ENCODE measurements at places on chromosomes 11 and 22.
A peak's percentile ranks its signal among the peaks of the same experiment; 100 is the strongest.

- no peak for DNase-seq
Observed at GRCh38 chr11:121589946-121590537, 137.3 kb upstream of the SORL1-AS1 start.

- no peak for DNase-seq
Observed at GRCh38 chr11:69087811-69088210, 39.1 kb downstream of the TPCN2 start.

DNA sequence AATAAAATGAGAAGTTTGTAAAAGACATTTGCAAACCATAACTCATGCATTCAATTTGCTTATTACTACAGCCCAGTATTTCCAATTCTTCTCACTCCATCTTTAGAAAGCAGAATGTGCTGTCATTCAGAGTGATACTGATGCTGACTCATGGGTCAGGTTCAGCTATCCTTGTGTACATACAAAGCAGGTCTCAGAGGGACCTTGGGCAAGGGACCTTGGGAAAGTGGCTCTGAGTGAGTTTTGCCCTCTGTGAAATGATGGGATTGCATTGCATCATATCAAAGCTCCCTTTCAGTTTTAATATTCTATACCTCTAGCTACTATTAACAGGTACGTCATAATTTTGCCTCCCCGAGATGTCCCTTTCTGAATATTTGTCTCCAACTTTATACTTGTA is 848.7 kb downstream of the OPCML start:
- DNase-seq: no peak

- DNase-seq: no peak
Observed at GRCh38 chr22:17754233-17754925, 19.9 kb downstream of the BID start.

DNA sequence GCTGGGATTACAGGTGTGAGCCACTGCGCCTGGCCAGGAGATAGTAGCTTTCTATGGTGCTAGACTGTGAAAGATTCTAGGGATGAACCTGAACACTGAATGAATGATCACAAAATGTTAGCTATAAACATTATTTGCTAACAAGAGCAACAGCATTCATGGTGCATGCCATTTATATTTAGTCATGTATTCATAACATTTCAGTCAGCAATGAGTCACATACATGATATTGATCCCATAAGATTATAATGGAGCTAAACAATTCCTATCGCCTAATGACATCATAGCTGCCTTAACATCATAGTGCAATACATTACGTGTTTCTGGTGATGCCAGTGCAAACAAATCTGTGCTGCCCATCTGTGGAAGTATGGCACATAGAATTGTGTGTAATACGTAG is 164.1 kb downstream of the ARHGAP42 start:
- DNase-seq: no peak

DNA sequence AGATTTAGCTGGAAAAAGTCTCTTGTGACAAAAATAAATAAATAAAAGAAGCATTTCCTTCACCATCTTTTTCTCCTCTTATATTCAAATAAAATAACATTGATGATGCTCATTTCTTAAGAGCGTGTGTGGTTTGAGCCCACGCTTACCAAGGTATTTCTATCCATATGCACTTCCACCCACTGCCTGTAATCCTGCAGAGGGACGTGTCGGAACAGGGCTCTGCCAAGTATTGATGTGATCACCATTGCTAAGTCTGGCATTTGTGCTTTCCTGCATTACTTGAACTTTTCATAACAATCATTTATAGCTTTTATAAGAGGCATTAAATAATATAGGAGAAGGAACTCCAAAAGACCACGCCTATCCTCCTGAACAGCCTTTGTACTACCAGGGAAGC is 107.6 kb downstream of the SHANK2 start:
- no peak for DNase-seq

DNA sequence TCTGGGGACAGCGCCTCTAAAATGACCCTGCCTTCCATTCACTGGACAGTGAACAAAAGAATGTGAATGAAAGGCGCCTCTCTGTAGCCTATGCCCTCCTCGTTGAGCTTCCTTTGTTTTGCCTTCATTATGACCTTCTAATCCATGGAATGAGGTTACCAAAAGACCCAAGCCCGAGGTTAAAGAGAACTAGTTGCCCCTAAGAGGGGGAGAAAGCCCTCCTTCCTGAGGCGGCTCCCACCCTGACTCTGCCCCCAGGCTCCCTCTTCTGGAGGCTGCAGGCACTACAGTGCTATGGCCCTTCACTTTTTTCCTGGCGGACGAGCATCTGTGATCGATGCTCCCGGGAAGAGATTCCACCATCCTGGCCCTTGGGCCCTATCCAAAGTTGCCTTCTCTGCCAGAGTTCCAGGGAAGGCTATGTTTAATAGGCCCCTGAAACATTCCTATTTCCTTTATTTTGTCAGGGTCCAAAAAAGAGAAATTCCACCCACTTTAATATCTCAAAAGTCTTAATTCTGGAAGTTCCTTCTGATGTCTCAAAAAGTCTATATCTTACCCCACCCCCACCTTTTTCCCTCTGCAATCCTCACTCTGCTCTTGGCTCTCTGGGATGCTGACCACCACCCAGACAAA is 147.3 kb downstream of the FEZ1 start:
- DNase-seq: no peak

DNA sequence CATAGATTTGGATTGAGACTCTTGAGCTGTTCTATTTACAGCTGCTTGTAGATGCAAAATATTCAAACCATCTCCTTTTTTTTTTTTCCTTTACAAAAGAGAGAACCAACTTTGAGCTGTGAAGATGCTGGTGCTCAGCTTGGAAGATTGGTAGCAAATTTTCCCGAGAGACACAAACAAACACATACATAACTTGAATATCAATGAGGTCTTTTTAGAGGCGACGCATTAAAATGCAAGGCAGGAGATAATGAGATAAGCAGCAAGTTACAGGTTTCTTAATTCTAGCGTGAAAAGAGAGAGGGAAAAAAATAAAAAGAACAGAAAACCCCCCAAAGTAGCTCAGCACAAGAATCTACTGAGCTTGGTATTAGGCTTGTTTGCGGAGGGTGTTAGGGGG is 247.0 kb upstream of the SORL1-AS1 start:
- no peak for DNase-seq

DNA sequence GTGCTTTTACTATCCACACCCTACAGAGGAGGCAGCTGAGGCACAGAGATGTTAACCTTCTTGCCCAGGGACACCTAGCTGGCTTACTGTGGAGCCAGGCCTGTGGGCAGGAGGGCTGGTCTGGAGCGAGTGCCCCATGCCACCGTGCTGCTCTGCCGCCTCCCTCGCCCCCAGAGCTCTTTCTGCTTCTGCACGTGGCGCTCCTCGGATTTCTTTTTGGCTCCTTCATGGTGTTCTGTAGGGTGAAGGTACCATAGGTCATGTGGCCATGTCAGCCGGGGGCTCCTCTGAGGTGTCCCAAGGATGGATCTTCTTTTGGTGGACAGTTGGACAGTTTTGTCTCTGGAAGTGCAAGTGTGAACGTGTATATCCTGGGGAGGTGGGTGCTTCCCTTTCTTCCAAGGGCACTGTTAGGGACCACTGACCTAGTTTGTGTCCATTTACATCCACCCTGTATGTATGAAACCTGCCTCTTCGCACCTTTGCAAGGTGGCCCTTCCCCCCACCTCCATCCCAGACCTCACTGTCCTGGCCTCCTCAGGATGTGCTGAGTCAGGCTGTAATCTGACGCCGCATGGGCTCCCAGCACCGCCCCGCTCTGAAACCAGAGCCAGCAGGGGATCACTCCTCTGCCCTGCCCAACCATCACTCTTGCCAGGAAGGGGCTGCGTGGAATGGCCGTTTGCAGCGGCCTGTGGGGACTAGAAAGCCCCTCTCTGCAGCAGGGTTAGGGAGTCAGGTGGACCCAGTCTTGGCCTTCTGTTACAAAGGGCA is 31.7 kb downstream of the POLR3H start:
- no peak for DNase-seq

- DNase-seq: peak; percentile 39
Observed at GRCh38 chr11:68149417-68149816, 28.2 kb upstream of the CHKA start.

DNA sequence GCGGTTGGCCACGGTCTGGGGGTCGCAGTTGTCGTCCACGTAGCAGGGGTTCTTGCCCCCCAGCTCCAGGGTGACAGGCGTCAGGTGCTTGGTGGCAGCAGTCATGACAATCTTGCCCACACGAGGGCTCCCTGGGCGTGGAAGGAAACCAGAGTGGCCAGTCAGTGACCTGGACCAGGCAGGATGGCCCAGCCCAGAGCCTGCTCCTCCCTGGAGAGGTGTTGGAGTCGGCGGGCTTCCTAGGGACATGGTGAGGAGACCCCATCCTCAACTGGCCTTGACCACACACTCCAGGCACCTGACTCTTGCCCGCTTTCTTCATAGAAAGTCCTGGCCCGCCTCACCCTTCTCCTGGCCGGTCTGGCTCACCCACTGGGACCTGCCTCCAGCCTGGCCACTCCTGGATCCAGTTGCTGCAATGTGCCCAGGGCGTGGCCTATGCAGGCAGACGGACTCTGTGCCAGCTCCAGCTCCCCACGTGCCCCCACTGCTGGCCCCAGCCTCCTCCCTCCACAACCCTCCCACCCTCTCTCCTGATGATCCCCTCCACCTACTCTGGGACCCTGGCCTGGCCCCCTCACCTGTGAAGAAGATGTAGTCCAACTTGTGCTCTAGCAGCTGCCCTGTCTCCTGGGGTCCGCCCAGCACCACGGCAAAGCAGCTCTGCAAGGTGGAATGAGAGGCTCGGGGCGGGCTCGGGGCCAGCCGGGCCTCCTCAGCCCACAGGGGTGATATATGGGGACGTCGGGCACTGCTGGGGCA is 8.7 kb downstream of the ALDH3B2 start:
- no peak for DNase-seq

DNA sequence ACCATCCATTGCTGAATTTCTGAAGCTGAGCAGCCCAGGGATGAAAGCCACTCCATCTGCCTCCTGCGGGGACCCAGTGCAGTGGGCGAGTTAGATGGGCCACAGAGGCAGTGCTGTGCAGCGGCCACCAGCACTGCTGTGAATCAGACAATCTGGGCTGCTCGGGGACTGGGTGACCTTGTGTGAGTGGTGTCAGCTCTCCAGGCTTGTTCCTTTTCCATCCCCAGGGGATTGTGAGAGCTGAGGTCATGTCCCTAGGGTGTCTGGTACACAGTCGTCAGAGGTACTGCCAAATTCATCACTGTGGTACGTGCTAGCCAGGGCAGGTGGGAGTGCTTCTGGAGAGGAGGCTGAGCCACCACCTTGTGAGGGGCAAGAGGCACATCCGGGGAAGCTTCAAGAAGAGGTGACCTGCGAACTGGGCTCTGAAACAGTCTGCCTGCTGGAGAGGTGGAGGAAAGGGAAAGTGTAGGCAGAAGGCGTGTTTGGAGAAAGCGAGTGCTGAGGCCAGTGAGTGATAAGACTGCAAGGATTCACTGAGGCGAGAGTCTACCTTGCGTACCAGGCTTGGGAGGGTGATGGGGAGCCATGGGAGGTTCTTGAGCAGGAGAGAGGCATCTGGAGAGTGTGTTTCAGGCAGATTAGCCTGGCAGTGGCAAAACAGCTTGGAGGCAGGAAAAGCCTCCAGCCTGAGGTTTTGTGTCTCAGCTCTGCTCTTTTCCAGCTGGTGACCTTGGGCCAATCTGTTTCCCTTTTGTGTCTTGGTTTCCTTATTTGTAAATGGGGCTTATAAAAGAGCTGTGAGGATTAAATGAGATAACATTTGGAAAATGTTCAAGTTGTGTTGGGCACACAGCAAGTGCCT is 22.7 kb downstream of the CACNA1I start:
- DNase-seq: no peak

- DNase-seq: no peak
Observed at GRCh38 chr11:67627441-67627811, 2.3 kb downstream of the NUDT8 start.

- DNase-seq: no peak
Observed at GRCh38 chr22:22657712-22658111, 13.3 kb downstream of the GGTLC2 start.

DNA sequence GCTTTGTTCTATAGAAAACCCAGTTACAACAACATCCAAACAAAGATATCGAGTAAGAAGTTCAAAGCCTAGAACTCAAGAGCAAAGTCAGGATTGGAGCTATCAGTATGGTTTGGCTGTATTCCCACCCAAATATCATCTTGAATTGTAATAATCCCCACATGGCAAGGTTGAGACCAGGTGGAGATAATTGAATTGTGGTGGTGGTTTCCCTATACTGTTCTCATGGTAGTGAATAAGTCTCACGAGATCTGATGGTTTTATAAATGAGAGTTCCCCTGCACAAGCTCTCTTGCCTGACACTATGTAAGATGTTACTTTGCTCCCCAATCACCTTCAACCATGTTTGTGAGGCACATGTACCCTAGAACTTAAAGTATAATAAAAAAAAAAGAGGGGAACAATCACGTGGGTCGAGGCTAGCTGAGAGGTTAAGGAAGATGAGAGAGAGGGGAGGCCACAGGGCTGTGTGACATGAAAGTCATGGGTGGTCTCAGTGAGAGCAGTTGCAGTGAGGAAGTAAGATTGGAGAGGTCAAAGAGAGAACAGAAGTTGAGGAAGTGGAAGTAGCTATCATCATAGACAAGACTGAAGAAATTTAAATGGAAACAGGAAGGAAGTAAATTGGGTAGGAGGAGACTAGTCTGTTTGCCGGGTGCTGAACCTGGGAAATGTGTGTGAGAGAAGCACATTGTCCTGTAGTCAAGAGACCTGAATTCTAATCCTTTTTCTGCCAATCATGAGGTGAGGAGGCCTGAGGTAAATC is 80.1 kb upstream of the CD44 start:
- no peak for DNase-seq

GRCh38 chr11:47021527-47021818 is 84.9 kb downstream of the CSTPP1 start:
- DNase-seq: no peak

GRCh38 chr11:128964463-128964930 is 21.8 kb upstream of the TP53AIP1 start:
- DNase-seq: no peak

DNA sequence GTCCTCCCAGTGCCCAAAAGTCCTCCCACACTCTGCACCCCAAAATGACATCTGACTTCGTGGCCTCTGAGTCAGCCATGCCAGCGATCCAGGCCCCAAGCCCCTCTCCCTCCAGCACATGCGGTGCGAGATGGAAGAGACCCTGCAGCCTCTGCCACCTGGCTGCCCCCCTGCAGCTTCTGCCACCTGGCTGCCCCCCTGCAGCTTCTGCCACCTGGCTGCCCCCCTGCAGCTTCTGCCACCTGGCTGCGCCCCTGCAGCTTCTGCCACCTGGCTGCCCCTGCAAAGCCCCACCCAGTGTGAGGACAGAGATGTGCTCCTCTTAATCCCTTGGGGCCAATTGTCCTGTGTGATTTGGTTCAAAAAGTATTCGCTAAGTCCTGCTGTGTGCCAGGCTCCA is 68.0 kb downstream of the WNT7B start:
- no peak for DNase-seq

- DNase-seq: no peak
Observed at GRCh38 chr11:80009081-80009480, 568.3 kb upstream of the TENM4 start.

GRCh38 chr11:15726893-15727519 is 612.3 kb downstream of the INSC start:
- DNase-seq: no peak
